Kidney (tissue), 22 donors: ENCODE measurements at places on chromosomes 4 and X. TPM values are rescaled to one million over a fixed set of nuclear protein-coding genes. Genes with fewer than 3 reads are reported as not detected.

BGN gene
- total RNA-seq = 164 TPM

PRDM8 gene
- 4.2 TPM for total RNA-seq

CENPE gene
- total RNA-seq = 2.5 TPM

DNA sequence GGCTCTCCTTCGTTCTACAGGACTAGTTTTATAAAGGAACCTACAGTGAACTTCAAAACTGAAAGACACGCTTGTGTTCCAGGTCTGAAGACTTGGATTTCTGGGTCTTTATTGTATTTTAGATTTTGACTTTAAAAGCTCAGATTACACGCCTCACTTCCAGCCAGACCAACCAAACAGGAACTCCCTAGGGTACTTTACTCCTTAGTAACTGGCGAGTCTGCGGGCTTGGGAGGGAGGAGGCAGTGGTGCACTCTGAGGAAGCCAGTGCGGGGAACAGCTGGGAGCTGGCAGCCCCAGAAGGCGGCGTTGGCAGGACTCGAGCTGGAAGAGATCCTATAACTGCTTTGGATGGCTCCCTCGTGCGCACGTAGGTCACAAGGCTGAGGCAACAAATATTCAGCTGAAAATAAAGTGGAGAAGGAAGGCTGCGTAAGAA, 391 bp upstream of the PHKA1 start:
- DNase-seq = peak; percentile 76

DNA sequence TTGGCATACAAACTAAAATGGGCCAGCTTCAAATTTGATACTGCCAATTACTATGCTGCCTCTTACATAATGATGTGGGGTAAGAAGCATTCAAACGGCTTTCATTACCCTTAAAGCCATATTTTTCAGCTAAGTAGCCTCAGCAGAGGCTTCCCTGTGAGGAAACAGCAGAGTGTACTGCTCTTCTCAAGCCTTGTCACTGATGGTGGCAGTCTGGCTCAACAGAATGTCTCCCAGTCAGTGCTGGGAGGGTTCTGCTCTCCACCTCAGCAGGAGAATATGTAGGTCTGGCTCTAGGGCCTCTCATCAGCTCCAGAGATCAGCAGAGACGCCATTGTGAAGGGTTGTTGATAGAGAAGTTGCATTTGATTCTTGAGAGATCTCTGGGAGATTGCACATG, 44.6 kb upstream of the MBNL3 start:
- DNase-seq = no peak

UGT2B10 gene
- total RNA-seq = not detected

DNA sequence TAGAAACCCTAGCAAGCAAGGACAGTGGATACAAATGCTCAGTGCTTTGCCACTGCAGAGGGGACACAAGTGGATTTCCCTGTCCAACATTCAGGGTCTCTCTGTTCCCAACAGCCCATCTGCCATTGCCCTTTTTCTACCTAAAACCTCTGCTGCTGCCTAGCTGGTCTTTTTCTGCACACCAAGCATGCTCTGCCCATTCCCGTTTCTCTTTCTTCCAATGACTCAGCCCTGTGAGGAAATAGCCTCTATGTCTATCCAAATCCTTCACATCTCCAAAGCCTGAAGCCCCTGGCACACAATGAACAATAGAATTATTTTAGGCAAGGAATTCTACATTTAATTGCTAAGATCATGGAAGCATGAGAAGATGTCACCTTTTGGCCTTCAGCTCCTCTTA, 5.7 kb upstream of the AMELX start:
- no peak for DNase-seq

TMPRSS11D gene
- not detected for total RNA-seq

RHOXF2B gene
- total RNA-seq = not detected

DNA sequence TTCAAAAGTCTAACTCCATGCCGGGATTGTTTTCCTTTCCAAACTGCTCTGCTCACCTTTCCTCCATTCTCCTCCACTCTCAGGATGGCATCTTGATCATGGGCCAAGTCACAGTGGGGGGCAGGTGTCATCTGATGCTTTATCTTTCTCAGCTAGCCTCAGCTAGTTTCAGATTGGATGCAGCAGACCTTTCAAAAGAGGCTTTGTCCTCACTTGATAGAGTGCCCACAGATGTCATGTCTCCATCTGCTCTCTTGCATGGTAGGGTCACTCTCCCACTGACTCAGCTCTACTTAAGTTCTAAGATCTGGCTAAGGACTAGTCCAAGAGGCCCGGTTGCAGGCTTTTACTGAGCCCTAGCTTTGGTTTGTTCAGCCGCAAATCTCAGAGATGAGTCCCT, 341.8 kb upstream of the GALNT7 start:
- DNase-seq = no peak

- DNase-seq = no peak
Observed at GRCh38 chrX:46757593-46757992, 1.3 kb downstream of the SLC9A7 start.

TRIM61 gene
- 0.54 TPM for total RNA-seq
